ENCODE measurements at places on chromosomes 13 and 19.

DNA sequence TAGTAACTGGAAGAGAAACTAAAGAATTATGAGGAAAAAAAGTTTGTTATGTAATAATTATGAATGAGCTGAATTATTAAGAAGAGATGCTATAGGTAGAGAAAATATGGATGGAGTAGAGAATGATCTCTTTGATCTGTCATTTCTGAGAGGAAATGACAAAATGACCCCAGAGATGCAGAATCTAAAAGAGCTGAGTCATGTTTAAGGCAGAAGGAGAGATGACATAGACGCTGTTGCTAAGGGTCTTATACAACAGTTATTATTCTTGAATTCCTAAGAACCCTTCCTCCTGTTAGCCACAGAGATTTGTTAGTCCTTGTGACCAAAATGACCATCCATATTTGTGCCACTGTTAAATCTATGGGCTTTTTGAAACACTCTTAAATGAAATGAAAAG, 58.3 kb upstream of the FREM2 start:
- no peak for DNase-seq

DNA sequence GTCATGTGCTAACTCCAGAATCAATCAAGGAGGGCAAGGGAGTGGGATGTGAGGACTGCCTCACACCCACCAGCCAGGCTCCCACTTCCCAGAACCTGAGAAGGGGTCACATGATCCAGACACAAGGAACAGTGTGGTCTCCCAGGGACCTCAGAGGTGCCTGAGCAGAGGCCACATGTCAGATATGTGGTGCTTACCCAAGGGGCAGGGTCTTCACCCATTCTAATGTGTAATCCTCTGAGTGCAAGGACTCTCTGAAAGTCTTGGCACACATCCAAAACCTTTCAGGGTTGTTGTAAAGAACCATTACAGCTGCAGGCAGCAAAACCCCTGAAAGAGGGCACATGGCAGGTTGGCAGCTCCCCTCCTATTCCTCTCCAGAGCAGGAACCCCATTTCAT, 656.6 kb downstream of the UQCRFS1 start:
- no peak for DNase-seq

- DNase-seq = no peak
Observed at GRCh38 chr19:756821-757688, 6.1 kb downstream of the MISP start.

- DNase-seq = no peak
Observed at GRCh38 chr19:45218426-45218825, 26.8 kb downstream of the EXOC3L2 start.

- DNase-seq = no peak
Observed at GRCh38 chr19:57376151-57376550, 12.8 kb downstream of the TRAPPC2B start.

GRCh38 chr13:41075034-41075433, 13.7 kb downstream of the WBP4 start:
- DNase-seq = no peak

DNA sequence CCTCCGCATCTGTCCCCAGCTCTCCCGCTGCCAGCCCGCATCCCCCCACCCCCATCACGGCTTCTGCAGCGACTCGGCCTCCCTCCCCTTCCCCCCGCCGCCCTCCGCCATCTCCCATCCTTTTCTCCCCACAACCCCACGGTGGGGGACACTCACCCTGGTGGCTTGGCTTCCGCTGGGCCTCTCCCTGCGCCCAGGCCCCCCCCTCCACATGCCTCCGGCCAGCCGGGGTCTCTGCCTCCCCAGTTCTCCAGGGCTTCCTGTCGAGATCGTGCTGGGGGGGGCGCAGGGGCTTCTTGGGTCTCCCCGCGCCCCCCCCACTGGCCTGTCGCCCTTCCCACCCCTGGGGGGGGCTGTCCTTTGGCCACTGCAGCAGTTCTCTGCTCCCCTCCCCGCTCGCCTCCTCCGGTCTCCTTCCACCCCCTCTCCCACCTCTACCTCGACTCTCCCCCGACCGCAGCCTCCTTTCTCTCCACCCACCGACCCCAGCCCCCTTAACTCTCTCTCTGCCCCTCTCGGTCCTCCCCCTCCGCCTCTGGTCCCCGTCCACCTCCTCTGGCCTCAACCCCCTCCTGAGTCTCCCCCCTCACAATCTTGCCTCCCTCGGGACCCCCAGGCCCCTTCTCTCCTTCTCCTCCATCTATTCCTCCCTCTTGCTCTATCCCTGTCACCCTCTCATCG, 17.1 kb downstream of the LRRC4B start:
- DNase-seq = no peak

GRCh38 chr19:46351241-46352041, 4.6 kb downstream of the PPP5C start:
- peak; percentile 32 for DNase-seq

- no peak for DNase-seq
Observed at GRCh38 chr13:101554420-101555125, 102.1 kb downstream of the ITGBL1 start.

- DNase-seq = no peak
Observed at GRCh38 chr19:460877-461720, at the start of gene SHC2. Gene SHC2, minus strand, starts transcription at chr19:461033. Its CDS starts 37 bp downstream, at chr19:460996.

GRCh38 chr19:35596366-35596999, 10.5 kb downstream of the PMIS2 start:
- no peak for DNase-seq

DNA sequence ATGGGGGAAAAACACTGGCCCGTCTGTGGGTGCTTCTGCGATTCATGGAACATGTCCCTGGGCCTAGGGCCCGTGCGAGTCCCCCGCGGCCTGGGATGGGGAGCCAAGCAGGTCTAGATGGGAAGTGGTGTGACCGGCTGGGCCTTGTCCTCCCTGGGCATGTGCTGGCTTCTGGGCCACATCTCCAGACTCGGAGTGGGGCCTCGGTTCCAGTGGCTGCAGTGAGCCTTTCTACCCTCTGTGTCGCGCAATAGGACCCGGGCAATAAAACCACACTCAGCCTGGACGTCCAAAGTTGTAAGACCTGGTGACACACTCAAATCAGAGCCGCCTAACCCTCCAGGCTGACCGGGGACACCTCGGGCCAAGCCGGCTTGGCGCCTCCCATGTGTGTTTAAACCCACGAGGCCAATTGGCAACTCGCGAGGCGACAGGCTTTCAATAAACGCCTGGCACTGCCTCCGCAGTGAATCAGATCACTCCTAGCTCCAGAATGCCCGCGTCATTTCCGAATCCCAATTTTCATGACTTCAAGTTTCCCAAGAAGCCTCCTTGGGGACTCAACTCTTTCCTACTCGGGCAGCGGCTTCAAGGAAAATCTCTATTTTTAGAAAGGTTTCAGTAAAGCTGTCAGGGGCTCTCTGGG, 57.3 kb downstream of the KLF2 start:
- no peak for DNase-seq

- DNase-seq = no peak
Observed at GRCh38 chr19:10871711-10872545, 575 bp downstream of the CARM1 start.

- no peak for DNase-seq
Observed at GRCh38 chr19:3370214-3370720, 3.9 kb downstream of the NFIC start.

- no peak for DNase-seq
Observed at GRCh38 chr19:7200736-7201135, 93.5 kb downstream of the INSR start.

DNA sequence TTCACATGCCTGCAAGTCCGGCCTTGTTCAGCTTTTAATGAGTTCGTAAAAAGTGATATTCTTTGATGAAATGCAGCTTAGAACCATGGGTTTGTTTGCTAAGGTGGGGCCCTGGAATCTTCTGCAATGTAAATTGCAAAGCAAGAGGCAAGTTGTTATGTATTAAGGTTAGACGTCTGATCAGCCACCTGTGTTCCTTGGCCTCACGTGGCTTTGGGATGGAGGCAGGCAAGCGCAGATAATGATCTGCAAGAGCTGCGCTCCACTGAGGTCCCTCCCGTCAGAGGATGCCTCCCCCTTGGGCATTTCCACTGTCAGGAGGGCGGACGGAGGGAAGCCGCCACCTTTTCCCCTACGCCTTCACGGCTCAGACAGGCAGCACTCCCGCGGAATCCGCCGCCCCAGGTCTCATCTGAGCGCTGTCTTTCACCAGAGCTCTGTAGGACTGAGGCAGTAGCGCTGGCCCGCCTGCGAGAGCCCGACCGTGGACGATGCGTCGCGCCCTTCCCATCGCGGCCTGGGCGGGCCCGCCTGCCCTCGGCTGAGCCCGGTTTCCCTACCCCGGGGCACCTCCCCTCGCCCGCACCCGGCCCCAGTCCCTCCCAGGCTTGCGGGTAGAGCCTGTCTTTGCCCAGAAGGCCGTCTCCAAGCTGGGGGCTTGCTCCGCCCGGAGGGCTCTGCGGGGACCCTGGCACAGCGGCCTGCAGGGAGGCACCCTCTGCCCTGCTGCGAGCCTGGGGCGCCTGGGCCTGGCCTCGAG, 110.9 kb downstream of the CRYL1 start:
- DNase-seq = no peak

- no peak for DNase-seq
Observed at GRCh38 chr19:275958-276646, 15.1 kb downstream of the PLPP2 start.

DNA sequence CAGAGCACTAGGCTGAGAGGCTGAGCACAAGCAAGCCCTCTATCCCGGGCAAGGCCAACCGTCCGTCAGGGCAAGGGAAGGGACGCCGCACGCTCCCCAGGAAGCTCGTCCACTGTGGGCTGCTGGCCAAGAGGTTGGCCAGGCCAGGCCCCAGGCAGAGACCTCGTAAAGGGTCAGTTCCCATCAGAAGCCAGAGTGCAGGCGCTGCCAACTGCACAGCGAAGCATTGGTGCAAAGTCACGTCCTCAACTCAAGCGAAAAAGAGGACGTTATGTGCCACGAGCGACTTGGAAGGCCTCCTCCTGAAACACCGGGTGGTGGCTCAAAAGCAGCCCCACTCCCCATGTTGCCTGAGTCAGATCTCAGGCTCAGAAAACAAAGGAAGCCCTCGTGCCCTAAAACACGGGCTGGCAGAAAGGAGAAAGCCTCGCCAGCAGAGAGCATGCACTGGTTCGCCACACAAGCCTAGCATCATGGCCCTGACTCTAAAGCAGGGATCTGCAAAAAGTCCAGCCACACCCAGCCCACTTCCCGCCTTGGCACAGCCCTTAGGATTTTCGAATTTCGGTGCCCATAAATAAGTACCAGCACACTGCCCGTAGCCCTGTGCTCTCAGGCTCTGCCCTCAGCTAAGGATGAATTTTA, 4.7 kb downstream of the AKAP8 start:
- DNase-seq = no peak

DNA sequence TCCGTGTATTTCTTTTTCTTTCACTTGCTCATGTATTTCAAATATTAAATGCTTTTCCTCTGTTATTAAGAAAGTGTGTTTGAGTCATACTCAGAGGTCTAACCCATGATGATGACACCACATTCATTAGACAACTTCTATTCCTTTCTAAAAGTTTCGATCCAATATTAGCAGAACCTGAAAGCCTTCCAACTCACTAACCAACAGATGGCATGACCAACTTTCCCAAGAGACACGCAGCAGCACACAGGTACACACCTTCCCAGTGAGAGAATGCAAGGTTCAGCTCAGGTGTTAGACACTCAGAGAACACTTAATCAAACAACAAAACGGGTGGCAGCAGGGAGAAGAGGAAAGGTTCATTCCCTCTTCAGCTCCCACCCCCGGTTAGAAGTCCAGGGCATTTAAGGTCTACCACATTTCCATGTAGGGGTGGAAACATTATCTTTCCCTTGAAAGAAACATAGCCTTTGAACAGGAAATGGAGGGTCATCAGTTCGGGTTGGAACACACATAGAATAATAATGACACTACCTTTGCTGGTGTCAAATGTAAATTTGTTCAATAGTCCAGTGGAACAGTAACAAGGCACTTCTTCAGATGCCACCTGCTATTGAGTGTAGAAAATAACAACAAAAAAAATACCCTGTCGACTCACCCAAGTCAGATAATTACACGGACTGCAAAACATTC, 404.2 kb downstream of the COG6 start:
- DNase-seq = no peak

DNA sequence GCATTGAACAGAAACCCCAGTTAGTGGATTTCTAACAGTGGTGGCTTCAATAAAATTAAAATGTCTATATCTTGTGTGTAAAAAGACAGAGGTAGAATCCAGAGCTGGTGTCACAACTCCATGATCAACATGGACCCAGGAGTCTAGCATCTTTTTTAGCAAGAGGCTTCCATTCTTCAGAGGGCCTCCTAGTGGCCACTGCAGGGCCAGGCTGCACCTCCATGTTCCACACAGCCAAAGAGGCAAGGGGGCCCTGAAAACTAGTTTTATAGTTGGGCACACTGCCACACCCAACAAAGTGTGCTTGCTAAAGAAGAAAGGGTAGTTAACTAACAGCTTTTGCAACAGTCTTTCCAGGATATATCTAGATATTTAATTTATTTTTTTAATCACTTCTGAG, 12.9 kb downstream of the N4BP2L1 start:
- DNase-seq = no peak

DNA sequence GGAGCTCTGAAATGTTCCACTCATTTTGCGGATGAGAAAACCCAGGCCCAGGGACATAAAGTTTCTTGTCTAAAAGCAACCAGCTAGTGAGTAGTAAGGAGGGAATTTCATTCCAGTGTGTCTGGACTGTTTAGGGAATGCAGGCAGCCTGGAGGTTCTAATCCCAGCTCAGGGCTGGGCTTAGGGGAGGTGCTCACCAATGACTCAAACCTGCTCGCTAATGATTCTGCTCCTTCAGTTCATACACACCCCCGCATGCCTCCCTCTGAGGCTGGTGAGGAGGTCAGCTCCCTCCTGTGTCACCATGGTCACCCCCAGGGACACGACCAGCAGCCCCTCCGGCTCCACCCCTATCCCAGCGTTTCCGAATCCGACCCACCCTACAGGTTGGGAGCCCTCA, 34.6 kb downstream of the CYP4F2 start:
- no peak for DNase-seq

GRCh38 chr13:45331692-45332035, 9.3 kb downstream of the TPT1 start:
- DNase-seq = no peak

DNA sequence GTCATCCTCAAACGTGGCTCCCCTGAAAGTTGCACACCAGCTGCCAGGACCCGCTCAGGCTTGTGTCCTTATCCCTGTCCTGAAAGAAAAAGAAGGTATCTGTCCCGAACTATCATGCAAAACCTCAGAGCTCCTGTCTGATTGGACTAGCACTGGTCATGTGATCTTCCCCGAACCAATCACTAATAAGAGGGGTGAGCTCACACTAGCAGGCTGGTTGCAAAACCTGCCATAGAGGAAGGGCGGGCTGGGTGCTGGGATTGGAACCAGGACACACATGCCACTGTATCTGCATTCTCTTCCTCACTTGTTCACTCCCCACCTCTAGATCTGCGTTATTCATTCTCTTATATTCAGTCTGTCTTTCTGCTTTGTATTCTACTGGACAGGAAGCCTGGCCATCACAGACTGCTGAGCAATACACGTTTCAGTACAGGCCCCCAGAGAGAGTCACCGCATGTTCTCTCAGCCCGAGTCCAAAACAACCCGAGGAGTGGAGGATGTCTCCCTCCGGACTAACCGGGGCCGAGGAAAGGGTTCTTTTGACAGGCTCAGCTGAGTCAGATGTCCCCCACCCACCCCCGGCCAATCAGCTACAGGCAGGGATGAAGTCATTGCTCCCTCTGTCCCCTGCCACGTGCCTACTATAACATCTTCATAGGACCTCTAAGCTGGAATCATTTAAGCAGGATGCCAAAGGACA, 97.7 kb downstream of the SIPA1L3 start:
- no peak for DNase-seq

GRCh38 chr13:29254626-29255370, 340.7 kb downstream of the SLC7A1 start:
- DNase-seq = no peak

- no peak for DNase-seq
Observed at GRCh38 chr13:51643105-51643881, 59.0 kb downstream of the WDFY2 start.
